ENCODE measurements at places on chromosomes 7 and 10.

DNA sequence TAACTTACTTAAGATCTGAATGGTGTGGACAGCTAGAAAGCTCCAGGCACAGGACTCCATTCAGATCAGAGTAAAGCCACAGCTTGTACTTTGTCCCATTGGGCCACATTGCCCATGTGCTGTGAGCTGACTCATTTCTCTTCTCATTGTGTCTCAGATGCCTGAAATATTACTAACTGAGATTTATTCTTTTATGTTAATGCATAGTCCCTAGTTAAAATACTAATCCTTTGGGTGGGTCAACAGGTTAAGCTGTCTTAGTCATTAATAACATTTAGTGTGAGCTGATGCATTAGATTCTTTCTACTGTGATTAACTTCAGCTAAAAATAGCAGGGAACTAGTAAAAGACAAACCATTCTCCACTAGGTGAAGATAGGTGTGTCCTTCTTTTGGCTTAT, 104.7 kb upstream of the ARMC3 start:
- no peak for DNase-seq

DNA sequence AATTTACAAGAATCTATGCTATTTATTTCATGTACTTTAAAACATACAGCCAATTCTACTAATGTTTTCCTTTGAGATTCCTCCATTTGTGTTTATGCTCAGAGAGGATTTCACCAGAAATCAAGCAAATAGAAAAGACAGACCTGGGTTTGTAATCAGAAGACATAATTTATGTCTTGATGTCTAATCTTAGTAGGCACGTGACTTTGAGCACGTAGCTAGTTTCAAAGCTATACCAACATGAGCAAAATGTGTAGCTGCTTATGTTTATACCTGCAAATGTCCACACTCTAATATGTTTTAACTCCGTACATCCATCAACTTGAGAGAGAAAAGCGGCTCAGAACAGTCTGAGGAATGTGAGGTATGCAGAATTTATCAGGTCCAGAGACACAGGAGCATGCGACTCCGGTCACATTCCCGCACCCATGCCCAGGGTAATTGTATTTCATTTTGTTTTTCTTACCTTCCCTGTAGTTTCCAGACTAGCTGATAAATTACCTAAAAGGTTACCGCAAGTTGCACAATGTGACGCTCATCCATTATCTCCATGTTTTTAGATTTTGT, 40.0 kb downstream of the SVOPL start:
- DNase-seq: no peak

GRCh38 chr7:156781972-156782371, 111.0 kb downstream of the LMBR1 start:
- no peak for DNase-seq

GRCh38 chr10:61986788-61987492, 85.4 kb downstream of the ARID5B start:
- DNase-seq: no peak

DNA sequence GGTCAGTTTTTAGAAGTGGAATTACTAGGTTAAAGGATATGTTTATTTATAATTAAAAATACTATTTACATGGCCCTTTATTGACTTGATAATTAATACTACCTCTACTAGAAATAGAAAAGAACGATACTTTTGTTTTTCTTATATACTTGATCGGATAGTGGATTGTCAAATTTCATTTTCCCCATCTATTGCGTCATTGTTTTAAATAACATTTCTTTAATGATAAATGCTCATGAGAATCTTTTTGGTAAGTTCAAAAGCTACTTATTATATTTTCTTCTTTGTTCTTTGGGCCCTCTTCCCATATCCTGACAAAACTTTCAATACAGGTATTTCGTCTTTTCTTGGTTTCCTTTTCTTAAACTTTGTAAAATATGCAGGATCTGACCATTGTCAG, 392.4 kb downstream of the PHF14 start:
- no peak for DNase-seq

GRCh38 chr7:139588632-139589031, 65.1 kb downstream of the CLEC2L start:
- DNase-seq: no peak

DNA sequence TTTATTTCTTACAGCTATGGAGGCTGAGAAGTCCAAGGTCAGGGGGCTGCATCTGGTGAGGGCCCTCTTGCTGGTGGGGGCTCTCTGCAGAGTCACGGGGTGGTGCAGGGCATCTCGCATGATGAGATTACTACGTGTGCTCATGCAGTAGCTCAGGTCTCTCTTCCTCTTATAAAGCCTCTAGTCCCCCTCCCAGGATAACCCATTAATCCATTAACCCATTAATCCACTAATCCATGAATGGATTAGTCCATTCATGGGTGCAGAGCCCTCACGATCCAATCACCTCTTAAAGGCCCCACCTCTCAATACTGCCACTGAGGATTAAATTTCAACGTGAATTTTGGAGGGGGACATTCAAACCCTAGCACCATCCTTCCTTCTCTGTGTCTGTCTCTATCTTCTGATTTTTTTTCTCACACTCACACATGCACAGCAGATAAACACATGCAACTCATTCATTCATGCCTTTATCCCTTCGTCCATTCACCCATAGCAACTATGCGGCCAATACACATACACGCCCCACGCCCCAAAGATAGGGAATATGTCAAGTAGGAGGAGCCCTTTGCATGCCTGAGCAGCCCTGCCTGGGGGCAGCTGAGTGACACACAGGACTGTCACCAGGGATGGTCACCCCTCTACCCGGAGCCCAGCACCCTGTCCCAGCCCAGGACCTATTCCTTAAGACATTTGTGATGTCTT, 86.5 kb downstream of the C10orf105 start:
- DNase-seq: no peak

DNA sequence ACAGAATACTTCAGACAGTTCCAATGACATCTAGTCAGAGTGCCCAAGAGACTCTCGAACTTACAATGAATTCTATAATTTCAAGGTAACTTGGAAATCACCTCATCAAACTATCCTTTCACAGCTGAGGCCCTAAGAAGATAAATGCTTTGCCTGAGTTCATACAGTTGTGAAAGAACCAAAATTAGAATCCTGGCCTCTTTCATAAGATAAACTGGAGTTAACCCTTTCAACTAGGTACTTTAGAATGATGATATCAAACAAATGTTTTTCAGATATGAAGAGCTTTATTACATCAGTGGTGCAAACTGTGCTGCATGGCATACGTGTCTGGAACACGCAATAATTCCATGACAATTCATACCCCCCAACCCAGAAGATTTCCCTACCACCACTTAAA, 17.9 kb downstream of the DOCK4 start:
- no peak for DNase-seq

GRCh38 chr10:112896273-112896672, 53.8 kb upstream of the TCF7L2 start:
- no peak for DNase-seq

GRCh38 chr10:30990971-30991646, 40.6 kb downstream of the ZNF438 start:
- no peak for DNase-seq

GRCh38 chr7:47576031-47576865, 5.7 kb downstream of the TNS3 start:
- no peak for DNase-seq

DNA sequence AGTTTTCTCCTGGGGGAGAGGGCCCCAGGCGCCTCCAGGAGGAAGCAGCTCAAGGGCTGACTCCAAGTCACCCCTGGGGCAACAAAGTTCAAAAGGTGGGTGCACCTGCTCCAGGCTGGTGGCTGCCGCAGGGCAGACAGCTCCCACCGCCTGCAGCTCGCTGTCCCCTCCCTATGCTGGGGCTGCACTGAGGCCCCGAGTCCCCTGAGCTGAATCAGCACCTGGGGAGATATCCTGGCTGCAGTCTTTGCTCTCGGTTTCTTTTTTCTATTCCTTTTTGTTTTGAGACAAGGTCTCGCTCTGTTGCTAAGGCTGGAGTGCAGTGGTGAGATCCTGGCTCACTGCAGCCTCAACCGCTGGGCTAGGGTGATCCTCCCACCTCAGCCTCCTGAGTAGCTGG, 183.4 kb downstream of the DNAJB6 start:
- DNase-seq: no peak

DNA sequence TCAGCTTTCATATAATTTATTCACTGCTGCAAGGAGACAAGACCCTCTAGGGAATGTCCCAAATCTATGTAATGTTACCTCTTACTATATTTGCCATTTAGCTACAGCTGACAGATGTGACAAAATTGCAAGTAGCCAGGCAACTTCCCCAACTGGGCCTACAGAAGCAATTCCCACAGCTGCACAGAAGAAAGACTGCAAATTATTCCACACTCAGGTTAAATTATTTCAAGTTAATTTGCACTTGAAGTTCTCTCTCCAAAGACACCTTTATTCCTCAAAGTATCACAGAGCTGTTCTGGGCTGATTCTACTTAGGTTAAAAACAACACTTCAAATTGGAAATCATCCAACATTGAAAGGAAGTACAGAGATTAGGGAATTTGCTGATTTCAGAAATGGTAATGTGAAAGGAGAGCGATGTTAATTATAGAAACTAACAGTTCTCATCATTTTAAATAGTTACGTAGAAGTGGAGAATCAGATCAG, 133.6 kb downstream of the THSD7A start:
- DNase-seq: no peak

DNA sequence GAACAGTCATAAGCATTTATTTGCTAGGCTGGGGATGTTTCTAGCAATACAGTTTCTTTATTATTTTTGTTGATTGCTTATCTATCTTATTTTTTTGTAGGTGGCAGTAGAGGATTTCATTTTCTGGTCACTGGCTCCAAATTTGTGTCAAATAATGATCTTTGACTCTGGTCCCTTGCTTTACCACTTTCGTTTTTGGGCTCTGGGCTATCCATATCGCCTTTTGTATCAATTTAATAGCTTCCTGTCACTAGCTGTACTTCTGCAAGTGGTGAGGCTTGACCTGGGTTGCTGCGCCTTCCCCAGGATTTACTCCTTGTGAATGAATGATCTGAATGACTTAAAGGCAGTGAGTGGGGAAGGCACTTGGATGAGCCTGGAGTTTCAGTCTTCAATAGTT, 48.4 kb downstream of the MDFIC start:
- no peak for DNase-seq

DNA sequence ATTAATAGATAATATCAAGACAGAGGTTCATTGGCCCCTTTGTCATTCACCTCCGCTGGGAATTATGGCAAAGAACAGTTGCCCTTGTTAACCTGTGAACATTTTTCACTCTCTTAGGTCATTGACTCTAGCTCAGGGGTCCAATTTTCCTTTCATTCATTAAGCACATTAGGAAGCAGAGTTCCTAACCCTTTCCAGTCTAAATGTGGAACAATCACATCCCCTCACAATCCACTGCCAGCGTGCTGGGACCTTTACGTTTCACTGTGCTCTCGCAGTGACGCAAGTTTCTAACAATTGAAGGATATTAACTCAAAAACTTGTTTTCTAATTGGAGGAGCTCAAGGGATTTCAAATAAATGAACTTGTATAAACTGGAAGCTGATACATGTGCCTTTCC, 79.3 kb upstream of the MEOX2 start:
- DNase-seq: no peak

GRCh38 chr7:135536150-135536549, 21.6 kb upstream of the NUP205 start:
- DNase-seq: no peak

DNA sequence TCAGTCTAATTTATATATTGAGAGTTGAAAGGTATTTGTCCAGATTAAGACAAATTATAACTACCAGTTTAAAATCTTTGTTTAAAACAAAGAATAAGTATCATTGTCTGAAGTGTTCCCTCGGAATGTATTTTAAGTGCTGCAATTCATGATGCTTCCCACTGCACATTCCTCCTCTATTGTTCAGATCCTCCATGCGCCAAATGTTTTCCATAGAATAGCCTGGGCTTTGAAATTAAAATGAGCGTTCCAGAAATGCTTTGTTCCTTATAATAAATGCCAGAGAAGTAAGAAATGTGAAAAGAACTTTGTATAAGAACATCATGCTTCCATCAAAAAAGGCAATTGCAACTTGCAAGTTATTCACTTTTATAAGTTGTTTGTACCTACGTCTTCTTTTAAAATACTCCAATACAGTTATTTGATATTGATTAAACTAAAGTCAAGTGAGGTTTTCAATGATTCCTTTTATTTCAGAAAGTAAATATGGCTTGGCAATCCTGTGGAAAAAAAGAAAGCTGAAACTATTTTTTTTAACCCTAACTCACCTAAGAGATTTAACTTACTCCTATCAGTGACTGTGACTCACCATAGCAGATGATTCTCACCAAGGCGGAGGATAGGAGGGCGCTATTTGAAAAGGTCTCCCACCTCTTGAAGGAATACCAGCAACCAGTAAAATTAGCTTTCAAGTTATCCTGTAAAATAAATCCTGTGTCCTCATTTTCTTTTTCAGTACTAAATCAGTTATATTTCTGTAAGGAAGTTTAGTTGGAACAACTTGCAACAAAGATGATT, 85.8 kb downstream of the CTNNA3 start:
- DNase-seq: no peak

- no peak for DNase-seq
These were observed 112.8 kb downstream of the BAMBI start for GRCh38 chr10:28790146-28790545.

DNA sequence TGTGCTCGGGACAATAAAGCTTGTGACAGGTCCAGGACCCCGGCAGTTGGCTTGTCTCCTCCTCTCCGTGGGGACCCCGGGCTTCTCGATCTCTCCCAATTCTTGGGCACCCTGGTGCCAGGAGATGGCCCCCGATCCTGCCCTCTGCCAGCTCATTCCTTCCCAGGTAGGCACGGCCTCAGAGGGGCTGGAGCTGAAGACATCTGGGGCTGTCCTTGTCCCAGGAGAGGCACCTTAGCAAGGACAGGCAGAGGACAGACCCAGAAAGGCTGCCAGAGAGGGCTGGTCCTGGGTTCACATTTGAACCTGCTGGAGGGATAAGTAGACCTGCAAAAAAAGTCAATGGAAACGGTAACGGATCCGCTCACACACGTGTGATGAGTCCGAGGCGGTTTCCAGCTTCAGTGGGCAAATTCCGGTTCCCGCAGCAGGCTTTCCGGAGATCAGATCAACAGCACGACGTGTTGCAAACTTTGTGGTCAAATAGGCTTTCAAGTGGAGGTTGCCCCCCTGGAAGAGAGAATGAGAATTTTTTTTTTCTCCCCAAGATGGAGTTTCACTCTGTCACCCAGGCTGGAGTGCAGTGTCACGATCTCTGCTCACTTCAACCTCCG, 47.7 kb upstream of the GTF2IRD1 start:
- DNase-seq: no peak

GRCh38 chr10:126993208-126993607, 88.0 kb downstream of the DOCK1 start:
- DNase-seq: no peak

GRCh38 chr7:100066953-100067352, 14.6 kb downstream of the ZNF3 start:
- no peak for DNase-seq

DNA sequence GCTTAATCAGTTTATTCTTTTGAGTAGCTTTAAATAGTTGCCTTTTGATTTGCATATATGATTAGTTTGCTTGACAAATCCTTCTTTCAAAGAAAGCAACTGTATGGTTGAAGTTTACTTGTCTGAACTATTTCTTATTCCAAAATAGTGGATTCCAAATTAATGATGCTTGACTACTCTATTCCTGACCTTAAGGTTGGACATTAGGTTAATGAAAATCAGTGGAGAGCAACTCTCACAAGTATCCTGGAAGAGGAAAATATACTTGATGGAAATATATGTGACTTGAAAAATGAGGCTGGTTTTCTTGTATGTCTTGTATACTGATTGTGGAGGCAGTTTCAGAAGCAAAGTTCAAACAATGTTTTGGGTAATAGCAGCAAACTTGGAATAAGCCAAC, 369.2 kb upstream of the PODXL start:
- no peak for DNase-seq
